Stimulated activated CD8-positive, alpha-beta memory T cell treated with anti-CD3 and anti-CD28 coated beads, Interleukin-2, amount 100 ng/mL, for 1 hour (primary cell): ENCODE measurements at places on chromosomes 3 and 15.

DNA sequence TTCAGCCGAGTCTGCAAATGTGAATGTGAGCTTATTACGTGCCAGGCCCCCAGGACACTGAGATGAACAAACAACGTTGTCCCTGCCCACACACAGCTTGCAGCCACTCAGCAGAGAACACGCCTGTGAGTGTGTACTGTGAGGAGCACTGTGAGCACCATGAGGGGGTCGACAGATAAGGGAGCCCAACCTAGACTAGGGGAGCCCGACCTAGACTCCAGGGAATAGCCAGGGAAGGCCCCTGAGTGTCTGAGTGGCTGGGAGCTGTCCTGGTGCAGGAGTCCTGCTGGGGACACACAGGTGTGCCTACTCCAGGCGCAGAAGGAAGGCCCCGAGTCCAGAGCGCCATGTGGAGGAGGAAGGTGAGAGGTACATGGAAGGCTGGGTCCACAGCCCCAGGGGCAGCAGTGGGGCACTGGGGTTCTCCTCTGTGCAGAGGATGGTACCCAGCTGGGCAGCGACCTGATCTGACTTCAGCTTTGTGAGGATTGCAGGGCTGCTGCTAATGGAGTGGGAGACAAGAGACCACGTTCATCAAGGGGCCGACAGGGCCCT lies 36.5 kb downstream of the MGLL start:
- DNase-seq, result no peak

GRCh38 chr3:140568842-140569520 lies 108.9 kb upstream of the TRIM42 start:
- DNase-seq, result no peak

GRCh38 chr3:40843851-40844548 lies 319.2 kb downstream of the ZNF621 start:
- no peak for DNase-seq

GRCh38 chr3:22245811-22246583 lies 495.0 kb upstream of the ZNF385D start:
- DNase-seq, result no peak

DNA sequence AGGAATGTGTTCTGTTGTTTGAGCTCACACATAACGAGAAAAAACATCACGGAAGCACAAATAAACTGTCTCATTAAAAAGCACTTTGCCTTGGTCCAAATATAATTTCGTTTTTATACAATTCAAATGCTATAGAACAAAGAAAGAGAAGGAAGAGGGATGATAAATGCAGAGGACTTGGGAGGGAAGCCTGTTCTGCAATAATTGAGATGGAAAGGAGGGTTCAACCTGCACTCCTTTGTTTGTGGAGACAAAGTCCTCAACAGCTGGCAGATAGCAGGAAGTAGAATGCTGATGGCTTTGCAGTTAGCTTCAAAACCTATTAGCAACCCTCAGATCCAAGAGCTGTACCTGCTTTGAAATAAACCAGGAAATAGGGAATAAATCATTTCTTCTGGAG lies 1010.8 kb downstream of the FHIT start:
- no peak for DNase-seq

DNA sequence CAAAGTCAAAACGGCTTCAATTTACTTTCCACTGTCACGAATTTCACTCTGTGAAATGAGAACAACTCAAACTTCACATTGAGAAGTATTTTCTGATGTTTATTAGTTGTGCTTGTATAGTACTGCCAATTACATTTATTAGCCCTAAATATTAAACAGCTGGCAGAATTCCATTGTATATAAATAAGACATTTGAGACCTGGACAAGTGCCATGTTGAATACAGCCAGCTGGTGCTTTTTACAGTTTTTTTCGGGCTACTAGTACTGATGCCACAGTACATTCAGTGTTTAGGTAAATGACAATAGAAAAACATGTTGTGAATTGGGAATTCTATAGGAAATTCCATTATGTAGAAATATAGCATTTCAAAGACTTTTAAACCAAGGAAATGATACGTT lies 79.0 kb downstream of the EPHA3 start:
- DNase-seq, result no peak

DNA sequence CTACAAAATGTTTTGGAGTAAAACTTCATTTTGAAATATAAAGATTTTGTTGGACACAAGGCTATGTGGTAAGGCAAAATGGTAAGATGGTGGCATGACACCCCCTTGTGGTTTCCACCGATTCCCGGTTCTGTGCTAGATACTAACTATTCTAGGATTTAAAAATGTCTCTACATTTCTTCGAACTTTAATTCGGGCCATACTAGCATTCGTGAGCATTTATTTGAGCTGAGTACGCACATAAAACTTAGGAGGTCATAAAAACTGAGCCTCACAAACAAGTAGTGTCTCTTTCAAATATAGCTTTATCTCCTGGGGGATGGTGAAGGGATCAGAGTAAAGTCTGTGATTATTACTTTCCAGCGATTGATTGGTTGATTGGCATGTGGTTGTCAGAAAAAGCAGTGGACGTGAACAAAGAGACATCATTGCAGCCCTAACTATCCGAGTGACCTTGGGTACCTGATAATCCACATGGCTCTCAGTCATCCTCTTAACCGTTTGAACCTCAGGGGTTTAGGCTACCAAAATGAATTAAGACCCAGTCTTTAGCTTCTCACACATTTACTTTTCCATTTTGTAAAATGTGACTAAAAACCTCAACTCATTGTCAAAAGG lies 1.1 kb upstream of the ZNF639 start:
- no peak for DNase-seq

DNA sequence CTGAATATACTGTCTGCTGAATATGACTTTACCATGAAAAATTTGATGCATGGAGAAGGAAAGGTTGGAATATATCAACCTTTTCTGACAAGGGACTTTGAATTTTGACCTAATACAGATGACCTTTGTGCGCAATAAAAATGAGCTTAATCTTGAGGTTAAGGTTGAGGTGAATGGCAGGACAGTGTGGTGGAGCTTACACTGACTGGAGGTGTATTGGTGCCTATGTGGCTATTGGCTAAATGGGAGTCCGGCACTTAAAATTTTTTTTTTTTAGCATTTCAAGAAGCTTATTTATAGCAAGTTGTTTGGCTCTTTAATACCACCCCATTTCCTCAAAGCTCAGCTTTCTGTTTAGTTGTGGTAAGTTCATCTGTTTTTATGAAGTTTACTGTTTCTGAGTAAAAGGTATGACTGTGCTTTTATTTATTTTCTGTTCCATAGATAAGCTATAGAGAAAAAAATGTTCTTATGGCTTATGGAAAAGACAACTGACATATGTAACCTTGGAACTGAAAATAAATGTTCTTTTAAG lies 15.2 kb downstream of the CDIN1 start:
- DNase-seq, result no peak

- DNase-seq, result no peak
Observed at GRCh38 chr15:73442968-73443367, at the start of gene REC114. Gene REC114 (plus strand): TSS chr15:73443164. CDS start chr15:73443186, 22 bp downstream.

DNA sequence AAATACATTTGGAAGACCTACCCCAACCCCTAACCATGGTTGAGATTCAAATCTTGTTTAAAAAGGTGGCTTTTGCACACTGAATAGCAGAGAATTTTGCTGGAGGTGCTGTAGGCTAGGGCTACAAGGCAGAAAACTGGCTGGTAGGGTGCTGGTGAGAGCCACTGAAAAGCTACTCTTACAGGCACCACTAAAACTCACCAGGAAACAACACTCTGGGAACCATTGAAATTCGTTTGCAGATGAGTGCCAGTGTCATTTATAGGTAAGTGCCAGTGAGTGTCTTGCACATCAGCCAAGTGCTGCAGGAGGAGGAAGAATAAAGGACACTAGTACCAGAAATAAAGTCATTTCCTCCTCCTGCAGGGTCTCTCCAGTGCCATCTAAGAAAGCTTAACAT lies 610.2 kb downstream of the ZNF385D start:
- no peak for DNase-seq

- no peak for DNase-seq
Observed at GRCh38 chr3:114566162-114566755, 272.4 kb downstream of the TIGIT start.

- no peak for DNase-seq
Observed at GRCh38 chr3:6108957-6109356, 752.0 kb upstream of the GRM7 start.

- no peak for DNase-seq
Observed at GRCh38 chr15:78052001-78052401, 25.5 kb downstream of the TBC1D2B start.

DNA sequence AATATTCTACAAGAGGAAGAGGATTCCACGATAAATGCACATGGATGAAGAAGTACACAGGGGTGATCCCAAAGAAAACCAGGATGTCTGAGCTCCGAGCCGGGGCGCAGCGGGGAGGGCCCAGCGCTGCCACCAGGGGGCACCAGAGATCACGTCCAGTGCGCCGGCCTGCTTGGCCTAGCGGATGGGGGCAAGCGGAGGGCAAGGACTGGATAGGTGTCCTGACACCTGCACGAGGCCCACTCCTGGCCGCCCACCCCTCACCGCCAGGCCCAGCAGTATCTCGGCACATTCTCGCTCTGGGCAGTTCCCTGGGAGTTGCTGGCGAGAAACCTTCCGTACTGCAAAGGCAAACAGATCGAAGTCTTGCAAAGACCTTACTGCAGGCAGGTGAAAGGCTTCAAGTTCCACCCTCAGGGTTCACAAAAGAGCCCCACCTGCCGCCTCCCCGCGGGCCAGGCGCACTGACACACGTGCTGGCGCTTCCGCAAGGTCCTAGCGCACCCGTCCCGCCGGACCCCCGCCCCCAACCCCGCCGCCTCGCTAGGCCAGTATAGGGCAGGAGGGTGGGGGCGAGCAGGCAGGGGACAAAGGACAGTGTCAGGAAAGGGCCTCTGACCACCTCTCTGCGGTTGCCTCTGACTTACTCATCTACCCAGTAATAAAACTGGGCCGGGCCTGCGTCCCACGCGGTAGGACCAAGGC lies 3.3 kb downstream of the ANKRD63 start:
- peak; percentile 52 for DNase-seq

DNA sequence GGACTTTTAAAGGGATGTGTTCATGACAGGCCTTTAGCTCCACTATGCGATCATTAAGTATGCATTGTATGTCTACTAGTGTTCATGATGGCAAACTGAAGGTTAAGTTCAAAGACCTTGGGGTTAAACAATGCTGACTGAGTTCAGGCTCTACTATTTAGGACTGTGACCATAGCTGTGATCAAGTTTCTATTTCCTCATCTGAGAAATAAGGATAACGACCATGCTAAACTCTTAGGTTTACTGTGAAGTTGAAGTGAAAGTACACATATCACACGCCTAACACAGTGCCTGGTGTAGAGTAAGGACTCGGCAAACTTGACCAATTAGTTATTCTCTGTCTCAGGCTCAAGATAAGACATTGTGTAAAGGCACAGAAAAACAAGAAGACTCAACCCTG lies 243.2 kb downstream of the MBNL1 start:
- no peak for DNase-seq

GRCh38 chr3:71565316-71565715 lies 18.2 kb downstream of the FOXP1 start:
- no peak for DNase-seq

- no peak for DNase-seq
Observed at GRCh38 chr3:123169492-123169929, 32.2 kb upstream of the SEC22A start.

DNA sequence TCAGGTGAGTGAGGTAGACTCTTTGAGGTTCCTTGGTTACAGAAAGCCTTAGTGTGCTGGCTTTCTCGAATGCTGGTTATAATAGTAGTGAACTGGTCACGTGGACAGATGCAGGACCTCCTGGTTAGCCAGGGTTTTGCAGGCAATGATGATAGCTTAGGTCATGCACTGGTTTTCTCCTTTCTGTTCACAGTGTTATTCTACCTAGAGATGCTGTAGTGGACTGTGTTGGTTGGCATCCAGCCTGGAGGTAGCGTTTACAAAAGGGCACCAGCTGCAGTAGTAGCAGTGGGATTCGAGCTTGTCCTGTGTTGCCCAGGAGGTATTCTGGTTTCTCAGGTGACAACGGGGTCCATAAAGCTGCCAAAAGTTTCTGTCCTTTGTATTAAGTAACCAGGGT lies 27.0 kb downstream of the PCCB start:
- DNase-seq, result no peak

DNA sequence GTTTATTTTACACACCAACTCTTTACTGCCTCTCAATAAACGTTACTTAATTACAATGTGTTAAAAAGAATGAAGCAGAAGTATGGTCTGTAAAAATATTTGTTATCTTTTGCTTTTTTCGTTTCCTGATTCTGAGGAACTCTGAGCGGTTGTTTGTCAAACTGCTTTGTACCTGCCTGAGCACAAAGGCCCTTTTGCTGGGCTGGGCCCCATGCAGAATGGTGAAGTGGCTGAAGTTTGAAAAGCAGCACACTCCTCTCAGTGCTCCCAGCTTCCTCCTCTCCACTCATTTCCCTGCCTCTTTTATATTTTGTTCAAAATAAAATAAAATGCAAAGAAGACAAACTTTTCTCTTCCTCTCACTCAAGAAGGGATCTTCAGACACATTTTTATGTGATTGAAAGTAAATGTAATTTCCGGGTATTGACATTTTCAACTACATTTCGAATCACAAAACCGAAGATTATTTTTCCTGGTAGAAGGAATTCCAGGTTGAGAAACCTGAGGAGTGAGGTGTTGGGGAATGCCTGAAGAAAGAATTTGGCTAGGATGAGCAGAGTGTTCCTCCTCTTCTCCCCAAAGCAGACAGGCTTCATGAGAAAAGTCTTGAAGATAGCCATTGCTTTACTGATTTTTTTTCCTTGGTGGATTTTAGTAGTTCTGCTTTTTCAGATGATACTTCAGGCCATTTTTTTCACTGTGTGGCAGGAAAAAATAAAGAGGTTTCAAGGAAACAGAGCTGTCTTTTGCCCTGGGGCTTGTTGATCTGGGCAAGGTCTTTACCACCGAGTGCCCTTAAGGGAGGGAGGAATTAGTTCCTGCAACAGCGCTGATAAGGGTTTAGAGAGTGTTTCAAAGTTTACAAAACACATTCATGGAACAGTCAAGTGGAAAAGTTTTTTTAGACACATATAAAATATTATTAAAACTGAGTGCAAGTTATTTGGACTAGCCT lies 229.8 kb downstream of the NFKBIZ start:
- DNase-seq, result no peak

- DNase-seq, result no peak
Observed at GRCh38 chr3:151743855-151744254, 10.1 kb downstream of the AADACL2 start.

DNA sequence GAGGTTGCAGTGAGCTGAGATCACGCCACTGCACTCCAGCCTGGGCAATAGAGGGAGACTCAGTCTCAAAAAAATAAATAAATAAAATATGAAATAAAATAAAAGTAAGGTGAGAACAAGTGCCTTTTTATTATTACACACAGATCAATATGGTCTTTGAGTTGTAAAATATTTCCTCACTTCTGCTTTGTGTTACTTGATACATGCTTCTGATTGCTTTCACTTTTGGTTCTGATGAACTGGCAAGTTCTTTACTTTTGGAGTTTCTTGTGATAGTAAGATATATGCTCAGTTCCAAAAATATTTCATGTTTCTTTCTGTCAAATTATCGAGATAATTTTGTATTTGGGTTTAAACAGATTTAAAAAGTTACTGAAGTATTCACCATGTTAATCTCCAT lies 16.6 kb upstream of the GYG1 start:
- no peak for DNase-seq

DNA sequence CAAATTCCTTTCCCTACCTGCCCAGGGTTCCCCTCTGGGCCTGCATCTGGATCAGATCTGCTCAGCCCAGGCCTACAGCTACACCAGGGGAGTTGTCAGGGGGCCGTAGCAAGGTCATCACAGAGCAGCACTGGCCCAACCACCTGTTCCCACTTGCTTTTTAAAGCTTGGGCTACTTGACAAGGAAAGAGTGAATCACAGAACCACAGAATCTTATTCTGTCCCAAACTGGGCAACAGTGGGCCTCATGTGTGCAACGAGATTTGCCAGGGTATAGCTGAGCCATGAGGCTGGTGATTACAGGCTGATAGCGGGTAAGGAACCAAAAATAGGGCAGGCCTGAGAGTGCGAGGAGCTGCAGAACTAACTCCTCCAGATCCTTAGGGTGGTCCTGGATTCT lies 66.7 kb downstream of the MYLK start:
- no peak for DNase-seq
